Kidney (tissue), 22 donors: ENCODE measurements at places on chromosomes 2 and 18. TPM values are rescaled to one million over a fixed set of nuclear protein-coding genes. Genes with fewer than 3 reads are reported as not detected.

DPP4 gene
- total RNA-seq = 74.8 TPM

B4GALT6 gene
- total RNA-seq = 4.2 TPM

- DNase-seq = no peak
These were observed 535.1 kb downstream of the RNF144A start for GRCh38 chr2:7452110-7452876.

- no peak for DNase-seq
These were observed 58.0 kb downstream of the SMAD2 start for GRCh38 chr18:47872426-47872825.

- DNase-seq = no peak
These were observed 87.5 kb upstream of the CTAGE1 start for GRCh38 chr18:22505141-22505591.

DNA sequence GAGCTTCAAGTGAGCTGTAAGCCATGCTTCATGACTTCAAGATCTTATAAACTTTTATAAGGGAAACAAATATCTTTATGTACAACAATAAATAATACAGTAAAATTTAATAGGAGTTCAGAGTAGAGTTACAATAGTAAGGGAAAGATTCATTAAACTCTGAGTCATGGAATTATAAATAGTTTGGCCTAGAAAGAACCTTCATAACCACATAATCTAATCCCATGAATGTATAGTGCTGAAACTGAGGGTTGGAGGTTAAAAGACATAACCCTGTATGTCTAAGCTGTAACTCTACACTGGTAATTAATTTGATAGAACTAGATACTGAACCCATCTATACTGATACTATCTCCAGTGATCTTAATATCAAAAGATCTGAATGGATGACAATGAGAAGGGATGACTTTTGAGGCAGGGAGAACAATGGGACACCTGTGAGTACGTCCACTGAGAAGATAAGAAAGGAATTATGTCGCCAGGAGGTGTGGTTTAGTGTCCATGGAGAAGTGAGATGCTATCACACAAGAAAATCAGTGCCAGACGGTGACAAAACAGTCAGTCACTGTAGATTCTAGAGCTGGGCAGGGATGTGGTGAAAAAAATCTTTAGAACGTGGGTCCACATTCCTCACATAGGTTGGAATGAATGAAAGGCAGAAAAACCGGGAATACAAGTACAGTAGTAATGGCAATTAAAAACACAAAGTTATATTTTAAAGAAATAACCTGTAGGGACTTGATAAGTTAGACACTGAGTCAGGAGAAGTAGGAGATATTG lies 1.1 kb downstream of the IL1F10 start:
- DNase-seq = no peak

DNA sequence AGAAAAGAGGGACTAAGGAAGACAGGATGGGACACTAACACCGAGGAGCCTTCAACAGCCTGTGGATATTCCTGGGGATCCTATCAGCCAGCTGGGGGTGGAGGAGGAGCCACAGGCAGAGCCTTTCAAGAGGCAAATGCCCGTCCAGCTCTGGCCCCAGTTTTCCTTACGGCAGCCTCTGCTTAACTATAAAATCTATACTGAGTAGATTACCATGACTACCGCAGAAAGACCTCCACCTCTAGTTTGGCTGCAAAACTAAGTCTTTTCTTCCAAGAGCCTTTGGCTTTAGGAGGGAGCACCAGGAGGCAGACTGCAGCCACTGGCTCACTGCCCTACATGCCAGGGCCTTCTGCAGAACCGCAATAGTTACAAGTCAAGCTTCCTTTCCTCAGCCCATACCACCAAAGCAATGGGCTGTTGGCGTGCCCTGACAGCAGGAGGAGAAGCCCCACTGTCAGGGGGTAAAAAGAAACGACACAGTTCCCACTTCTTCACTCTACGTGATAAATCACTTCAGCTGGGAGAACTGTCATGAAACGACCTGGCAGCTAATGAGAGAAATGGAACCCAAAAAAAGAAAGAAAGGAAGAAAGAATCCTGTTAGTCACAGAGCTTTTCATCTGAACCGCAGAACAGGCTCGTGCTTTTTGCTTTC lies 25.1 kb upstream of the CREB1 start:
- DNase-seq = no peak

DNA sequence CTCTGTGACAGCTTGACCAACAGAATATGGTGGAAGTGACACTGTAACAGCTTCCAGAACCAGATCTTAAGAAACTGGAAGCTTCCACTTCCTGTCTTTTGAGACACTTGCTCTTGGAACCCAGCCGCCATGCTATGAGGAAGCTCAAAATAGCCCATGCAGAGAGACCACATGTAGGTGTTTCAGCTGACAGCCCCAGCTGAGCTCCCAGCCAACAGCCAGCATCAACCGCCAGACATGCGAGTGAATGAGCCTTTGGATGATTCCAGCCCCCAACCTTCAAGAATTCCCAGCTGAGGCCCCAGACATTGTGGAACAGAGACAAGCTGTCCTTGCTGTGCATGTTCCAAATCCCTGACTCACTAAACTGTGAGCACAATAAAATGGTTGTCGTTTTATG lies 27.9 kb downstream of the ACVR1 start:
- DNase-seq = no peak

GRCh38 chr2:37342591-37343220 lies 1.7 kb upstream of the QPCT start:
- no peak for DNase-seq

GRCh38 chr2:110876167-110876999 lies 144.0 kb downstream of the ACOXL start:
- no peak for DNase-seq

- no peak for DNase-seq
These were observed 506.9 kb downstream of the SATB2 start for GRCh38 chr2:198950803-198951202.

- DNase-seq = no peak
These were observed 118.1 kb downstream of the NCK2 start for GRCh38 chr2:105862843-105863242.

DNA sequence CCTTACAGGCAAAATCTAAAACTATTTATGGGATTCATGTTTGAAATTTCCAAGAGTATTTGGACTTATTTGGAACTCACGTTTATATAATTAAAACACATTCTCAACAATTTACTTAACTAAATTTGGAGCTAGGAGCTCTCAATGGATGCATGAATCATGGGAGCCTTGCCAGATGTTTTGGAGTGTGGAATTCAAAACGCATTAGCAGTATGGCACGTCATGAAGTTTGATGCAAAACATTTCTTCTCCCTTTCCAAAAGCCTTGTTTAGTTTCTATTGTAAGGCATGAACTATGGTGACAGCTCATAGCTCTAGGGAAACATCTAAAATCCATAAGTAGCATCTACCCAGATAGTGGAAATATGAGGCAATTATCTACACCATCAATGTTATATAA lies 701.6 kb downstream of the SATB2 start:
- no peak for DNase-seq

DNA sequence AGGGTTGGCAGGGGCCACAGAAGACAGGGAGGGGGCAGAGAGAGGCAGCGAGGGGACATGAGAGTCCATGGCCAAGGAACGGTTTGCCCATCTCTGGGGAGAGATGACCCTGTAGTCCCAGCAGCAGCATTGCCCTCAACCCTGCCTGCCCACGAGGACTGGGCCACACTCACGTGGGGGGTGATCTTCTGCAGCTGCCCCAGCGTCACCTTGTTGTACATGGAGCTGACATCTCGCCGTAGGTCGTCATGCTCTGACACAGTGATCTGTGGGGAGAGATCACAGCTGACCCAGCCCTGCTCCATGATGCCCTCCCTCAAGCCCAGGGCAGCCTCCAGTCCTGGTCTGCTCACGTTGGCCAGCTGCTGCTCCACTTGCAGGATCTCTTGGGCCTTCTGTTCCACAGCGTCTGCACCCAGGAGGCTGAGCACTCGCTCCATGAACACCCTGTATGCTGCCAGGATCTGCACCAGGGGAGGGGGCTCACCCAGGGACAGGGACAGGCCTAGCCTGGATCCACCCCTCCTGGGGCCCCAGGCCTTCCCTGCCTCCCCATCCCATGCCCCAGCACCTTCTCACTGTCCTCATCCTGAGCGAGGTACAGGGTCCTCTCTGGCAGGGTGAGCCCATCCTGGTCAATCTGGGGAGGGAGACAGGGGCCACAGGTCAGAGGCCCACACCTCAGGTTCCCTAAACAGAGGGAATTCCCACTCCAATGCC lies 2.8 kb downstream of the ECEL1 start:
- peak; percentile 50 for DNase-seq

- DNase-seq = no peak
These were observed 46.2 kb downstream of the AKAIN1 start for GRCh38 chr18:5150894-5151293.
